Activated naive CD8-positive, alpha-beta T cell treated with anti-CD3 and anti-CD28 coated beads, Interleukin-2, amount 10 ng/mL, durations not matched to agents 7 days and 5 days (primary cell): ENCODE measurements at places on chromosomes 4 and X. TPM values are rescaled to one million over a fixed set of nuclear protein-coding genes. Genes with fewer than 3 reads are reported as not detected.
A peak's percentile ranks its signal among the peaks of the same experiment; 100 is the strongest.

The MAP3K15 gene
- total RNA-seq: 0.30 TPM

DNA sequence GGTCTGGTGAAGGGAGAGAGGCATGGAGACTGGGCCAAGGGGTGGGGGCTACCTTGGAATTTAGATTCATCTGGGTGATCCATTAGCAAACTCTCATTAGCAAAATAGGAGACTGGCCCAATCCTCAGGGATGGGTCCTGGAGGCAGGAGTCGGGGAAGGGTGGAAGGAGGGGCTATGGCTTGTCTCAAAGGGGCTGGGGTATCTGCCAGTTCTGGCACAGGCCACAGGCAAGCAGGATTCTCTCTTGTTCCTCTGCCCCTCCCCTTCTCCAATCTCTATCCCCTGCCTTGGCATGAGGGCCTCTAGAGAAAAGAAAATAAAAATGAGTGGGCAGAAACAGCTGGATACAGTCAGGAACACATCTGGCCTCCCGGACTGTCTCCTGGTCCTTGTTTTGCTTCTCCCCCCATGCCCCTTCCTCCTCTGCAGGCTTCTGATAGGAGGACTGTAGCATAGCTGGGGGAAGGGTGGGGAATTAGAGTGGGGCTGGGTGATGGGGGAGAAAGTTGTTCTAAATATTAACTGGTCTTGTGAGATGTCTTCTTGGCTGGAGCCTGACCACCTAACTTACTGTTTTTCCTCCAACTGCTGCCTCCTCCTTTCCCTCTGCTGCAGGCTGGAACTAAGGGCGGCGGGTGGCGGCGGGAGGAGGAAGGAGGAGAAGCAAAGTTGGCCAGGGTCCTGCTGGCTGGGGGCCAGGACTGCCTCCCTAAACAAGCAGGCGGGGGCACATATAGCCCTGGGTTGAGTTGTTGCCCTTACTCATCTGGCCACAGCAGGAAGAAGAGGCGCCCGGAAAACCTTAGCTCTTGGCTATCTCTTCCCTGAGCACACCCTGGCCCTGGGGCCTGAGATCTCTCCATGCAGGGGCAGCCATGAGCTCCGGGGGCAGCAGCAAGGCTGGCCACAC is 53.3 kb upstream of the LAS1L start:
- H3K27ac ChIP-seq: no peak overlapping the region
- H3K4me1 ChIP-seq: peaks cover 5% of the 10 kb centered on the region
- H3K4me3 ChIP-seq: no peak overlapping the region
- H3K27me3 ChIP-seq: no peaks in the 10 kb centered on the region

- H3K4me1 ChIP-seq: peaks cover 2% of the 10 kb centered on the region
- H3K4me3 ChIP-seq: no peak overlapping the region
- no peaks in the 10 kb centered on the region for H3K27me3 ChIP-seq
- H3K27ac ChIP-seq: no peak overlapping the region
- no peak for DNase-seq
Measured at GRCh38 chr4:38620065-38620464, 43.9 kb upstream of the KLF3 start.

DNA sequence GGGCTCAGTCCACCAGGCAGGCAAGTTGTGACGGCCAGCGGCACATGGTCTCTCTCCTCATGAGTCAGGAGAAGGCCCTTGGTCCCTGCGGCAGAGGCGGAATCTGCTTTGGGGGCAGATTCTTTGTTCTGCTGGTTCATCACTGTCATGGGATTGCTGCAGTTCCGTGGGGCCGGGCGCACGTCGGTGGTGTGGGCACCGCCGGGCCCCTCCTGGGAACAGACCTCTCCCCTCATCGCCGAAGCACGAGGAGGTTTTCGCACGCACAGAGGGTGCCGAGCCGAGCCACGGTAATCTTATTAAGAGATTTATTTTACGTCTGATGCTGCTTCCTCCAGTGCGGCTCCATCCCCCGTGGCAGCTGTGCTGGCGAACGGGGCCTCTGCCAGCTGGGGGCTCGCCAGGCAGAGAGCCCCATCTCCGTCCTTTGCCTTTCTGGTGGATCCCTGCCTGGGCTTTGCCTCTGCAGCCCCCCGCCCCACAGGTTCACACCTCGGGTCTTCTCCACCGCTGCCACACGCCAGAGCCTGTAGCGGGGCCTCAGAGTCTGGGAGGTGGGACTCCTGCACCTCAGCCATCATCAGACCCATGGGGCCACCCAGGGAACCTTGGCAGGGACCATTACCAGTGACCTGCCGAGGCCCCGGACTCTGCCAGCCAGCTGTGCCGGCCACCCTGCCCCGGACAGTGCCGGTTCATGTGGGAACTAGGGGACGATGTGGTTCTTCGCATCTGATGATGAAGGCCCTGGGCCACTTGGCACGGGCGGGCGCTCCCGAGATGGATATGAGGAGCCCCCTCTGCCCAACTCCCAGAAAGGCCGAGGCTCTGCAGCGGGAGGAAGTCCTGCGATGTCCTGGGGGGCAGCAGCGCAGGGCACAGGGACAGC is 86.7 kb upstream of the NKX1-1 start:
- no peaks in the 10 kb centered on the region for H3K36me3 ChIP-seq
- H3K4me1 ChIP-seq: no peaks in the 10 kb centered on the region
- no peak overlapping the region for H3K27ac ChIP-seq
- peak; percentile 17 for DNase-seq
